ENCODE measurements at places on chromosomes 5 and 9.

DNA sequence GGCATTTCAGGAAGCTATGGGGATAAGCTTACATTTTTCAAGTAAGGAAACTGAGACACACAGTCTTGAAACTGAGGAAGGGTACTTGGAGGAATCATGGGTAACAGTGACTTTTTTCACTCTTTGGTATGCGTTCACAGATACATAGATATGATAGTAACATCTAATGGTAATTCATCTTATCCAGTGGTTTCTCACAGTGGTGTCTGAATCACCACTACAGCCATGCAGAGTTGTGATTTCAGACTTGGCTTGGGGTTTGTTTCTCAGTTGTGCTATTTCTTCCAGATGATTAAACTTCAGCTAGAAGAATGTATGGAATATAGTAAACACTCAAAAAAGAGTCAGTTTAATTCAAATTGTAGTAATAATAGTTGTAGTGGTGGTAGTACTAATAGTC lies 239.1 kb upstream of the NUDT12 start:
- ATAC-seq: no peak

- ATAC-seq: no peak
Observed at GRCh38 chr9:135329571-135330306, 149.8 kb upstream of the PPP1R26 start.

GRCh38 chr9:75803130-75803529 lies 87.3 kb upstream of the PCSK5 start:
- no peak for ATAC-seq

- ATAC-seq: peak; percentile 11
Observed at GRCh38 chr5:6731465-6732237, 18.4 kb downstream of the TENT4A start.

DNA sequence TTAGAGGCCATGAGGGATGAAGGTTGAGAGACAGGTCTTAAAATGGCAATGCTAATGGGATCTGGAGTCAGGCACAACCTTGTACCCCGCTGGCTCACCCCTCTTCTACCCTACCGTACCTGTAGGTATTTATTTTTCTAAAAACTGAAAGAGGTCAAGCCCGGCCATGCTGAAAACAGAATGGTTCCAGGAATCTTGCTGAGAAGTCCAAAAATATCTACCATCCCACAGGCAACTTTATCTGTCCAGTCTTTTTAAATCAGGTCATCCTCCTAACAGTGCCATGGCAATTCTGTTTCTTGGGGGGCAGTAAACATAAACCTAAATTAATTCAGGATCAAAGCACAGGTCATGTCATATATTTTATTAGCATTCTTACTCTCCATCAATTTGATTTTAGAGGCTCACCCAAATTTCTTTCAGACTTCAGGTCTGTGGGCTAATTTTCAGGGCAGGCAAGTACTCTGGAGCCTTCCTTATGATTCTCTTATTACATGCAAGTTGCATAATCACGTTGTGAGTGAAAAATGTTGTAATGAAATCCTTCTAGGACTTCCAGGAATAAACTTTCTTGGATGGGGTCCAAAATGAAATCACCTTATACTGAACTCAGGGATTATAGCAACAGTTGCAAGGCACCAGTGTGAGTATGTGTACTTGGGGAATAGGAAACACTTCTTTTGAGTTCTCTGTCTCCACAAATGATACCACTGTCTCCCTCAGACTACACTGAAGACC lies 102.7 kb upstream of the NREP start:
- peak; percentile 77 for ATAC-seq

DNA sequence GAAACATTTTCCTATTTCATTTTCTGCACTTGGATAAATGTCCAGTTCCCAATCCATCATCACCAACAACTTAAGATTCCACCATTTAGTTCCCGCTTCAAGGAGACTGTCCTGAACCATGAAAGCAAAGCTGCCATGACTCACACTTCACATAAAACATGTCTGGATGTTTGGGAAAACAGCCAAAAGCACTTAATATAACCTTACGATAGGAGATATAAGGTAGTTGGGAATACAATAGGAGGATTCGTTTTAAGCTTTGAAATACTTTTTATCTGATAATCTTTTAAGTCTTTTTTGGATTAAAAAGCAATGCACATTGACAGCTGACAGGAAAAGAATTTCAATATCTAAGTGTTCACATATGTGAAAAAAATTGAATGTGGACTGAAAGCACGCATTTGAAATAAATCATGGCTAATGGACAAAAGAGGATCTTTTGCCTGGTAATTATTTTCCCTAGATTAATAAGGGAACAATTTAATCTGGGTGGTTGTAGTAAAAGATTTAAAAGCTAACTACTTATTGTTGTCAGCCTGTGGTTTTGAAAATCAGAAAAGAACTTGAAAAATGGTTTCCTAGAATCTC lies 17.3 kb upstream of the TGFBI start:
- ATAC-seq: peak; percentile 66

- ATAC-seq: no peak
Observed at GRCh38 chr9:22079873-22080341, 70.8 kb upstream of the CDKN2B start.

- ATAC-seq: peak; percentile 53
Observed at GRCh38 chr5:95035891-95036685, 248.8 kb downstream of the MCTP1 start.

DNA sequence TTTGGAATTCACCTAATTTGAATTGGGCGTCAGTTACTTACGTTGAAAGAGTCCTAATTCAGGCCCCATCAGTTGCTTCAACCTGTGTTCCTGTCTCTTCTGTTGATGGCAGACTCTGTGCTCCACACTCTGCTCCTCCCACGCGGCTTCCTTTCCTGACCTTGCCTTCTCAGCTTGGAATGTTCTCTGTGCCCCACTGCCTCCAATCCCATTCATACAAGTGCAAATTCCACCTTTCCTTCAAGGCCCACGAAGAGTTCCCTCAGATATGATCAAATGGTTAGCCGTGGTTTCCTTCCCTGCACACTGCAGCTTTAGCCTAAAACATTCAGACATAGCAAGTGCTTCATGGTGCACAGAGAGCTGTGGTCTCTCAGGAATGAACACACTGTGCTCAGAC lies 65.7 kb downstream of the SREK1 start:
- ATAC-seq: no peak

GRCh38 chr5:72252574-72253155 lies 67.4 kb downstream of the MRPS27 start:
- ATAC-seq: peak; percentile 71

GRCh38 chr9:134180786-134181647 lies 16.7 kb upstream of the RNU6ATAC start:
- ATAC-seq: no peak

DNA sequence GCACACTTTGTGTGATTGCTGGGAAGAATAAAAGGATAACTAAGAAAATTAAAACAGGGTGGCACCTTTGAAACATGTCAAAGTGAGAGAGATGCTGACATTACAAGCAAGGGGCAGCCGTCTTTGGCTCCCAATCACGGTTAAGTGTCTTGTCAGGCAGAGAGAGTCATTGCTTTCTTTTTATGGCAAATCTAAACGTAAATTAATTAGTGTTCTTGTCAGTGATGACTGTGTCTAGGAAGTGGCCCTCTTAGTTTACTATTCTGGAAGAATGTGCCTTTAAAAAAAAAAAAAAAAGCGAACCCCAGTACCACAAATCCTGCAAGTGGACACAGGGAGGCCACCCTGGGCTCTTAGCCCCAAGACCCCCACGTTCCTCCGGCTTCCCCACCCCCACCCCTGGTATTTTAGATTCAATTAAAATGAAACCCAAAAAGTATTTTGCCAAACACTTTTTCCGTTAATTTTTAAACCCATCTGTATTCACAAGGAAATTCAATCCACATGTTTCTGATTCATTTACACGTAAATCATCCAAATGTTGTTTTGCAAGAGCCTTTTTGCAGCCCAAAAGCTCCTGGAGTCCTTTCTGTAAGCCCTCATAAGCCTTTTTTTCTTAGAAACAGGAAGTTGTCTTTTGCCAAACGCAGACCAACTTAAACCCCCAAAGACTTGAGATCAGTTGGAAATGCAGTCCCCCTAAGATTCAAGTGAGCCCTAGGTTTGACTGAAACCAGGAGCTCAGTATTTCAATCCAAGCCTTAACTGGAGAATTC lies 399.3 kb downstream of the EBF1 start:
- ATAC-seq: no peak

- ATAC-seq: peak; percentile 89
Observed at GRCh38 chr5:143244000-143244736, 159.3 kb downstream of the NR3C1 start.

Measured in SK-N-SH treated with all-trans-retinoic acid at 6 μM for 48 hours (cell line).